Foreskin keratinocyte (primary cell): ENCODE measurements at places on chromosomes 3 and 15.

DNA sequence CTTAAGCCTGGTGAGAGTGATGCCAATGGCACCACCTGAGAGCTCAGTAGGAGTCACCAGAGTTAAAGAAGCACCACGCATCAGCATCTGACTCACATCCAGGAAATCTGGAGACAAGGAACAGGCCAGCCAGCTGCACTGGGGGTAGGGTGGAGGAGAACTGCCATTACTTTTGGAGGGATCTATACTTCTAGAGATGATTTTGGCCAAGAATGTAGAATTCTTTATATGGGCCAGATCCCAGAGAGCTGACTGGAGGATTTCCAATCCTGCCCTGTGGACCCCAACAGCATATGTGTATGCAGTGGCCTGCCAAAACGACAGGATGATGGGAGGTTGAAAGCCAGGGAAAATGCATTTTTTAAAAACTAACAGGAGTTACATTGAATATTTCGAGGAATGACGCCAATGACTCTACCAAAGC, 29.8 kb downstream of the CCR3 start:
- peak; percentile 59 for DNase-seq

DNA sequence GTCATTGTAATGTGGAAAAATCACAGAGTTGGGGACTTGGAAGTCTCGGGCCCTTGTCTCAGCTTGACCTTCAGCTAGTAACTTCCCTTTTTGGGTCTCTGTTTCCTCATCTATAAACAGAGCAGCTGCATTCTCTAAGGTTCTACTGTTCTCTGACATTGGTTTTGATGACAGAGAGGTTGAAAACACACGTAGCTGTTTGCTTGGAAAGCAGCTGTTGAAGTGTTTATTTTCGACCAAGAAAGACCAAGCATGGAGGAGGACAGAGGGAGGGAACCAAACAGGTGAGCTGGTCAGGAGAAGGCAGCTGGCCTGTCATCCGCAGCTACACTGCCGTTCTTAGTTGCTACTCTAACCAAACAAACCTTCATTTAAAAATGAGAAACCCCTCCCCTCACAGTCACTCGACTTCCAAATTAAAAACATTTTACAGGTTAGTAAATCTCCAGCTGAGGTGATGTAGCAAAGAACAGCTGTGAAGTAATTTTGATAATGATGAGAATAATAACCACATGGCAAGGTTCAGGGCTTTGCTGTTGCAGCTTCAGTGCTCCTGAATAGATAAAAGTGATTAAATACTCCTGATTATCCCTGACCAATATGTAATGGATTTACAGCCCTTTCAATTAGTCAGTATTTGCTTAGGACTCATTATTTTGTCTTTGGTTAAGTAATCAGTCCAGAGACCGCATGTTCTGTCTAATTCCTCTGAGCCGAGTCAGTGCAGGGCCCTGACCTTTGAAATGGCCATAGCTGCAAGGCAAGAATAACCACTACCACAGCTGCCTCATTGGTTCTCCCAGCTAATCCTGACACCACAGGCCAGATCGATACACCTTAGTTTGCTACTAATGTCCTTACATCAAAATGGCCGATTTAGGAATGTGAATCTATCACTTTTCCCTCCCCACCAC, 65.3 kb downstream of the MEIS2 start:
- DNase-seq, result no peak

DNA sequence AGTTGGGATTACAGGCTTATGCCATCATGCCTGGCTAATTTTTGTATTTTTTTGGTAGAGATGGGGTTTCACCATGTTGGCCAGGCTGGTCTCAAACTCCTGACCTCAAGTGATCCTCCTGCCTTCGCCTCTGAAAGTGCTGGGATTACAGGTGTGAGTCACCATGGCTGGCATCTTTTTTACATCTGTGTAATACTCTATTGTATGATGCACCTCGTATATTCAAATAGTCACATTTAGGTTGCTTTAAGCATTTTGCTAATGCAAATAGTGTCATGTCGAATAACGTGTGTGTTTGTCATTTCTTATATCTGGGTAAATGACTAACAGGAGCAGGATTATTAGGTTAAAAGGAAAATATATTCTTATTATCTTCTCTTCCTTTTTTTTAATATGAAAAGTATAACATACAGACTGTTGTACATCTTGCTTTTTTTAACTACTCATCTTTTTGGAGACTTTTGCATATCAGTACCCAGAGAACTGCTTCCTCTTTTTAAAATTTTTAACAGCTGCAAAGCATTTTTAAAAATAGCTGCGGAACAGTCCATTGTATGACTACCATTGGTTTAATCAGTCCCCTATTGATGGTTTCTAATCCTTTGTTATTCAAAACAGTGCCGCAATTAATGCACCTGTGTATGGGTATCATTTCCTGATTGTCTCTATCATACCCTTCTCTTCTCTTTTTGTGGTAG, 13.4 kb downstream of the SCAMP5 start:
- no peak for DNase-seq

DNA sequence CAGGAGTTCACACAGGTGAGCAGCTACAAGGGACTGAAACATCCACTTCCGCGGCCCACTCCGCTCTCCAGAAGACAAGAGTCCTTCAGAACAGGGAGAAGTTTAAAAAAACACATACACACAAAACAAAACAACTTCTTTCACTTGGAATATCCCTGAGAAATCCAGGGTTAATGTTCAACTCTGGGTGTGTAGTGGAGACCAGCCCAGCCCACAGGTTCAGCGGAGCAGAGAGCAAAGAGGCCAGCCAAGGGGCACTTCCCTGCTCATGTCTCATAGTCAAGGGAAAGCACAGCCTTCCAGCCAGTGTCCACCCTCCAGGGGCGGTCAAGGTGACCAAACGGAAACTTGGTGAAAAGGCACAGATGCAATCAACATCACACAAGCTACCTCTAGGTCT, 41.6 kb downstream of the WNT5A start:
- DNase-seq, result no peak

- no peak for DNase-seq
These were observed 47.8 kb downstream of the SPRED1 start for GRCh38 chr15:38300395-38300794.

- no peak for DNase-seq
These were observed 315.4 kb upstream of the RASGRP1 start for GRCh38 chr15:38879909-38880471.

GRCh38 chr15:100672959-100673358, 70.6 kb downstream of the ASB7 start:
- DNase-seq, result no peak

- DNase-seq, result no peak
These were observed 7.4 kb upstream of the CCK start for GRCh38 chr3:42273361-42273760.

DNA sequence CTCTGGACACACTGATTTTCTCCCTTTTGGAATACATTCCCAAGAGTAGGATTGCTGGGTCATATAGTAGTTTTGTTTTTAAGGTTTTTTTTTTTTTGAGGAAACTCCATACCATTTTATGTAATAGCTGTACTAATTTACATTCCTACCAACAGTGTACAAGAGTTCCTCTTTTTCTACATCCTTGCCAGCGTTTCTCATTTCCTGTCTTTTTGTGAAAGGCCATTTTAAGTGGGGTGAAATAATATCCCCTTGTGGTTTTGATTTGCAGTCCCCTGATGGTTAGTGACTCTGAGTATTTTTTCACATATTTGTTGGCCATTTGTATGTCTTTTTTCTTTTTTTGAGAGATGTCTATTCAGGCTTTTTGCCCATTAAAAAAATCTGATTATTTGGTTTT, 1205.5 kb downstream of the ROBO1 start:
- no peak for DNase-seq
